ENCODE measurements at places on chromosomes 6 and 20.
A peak's percentile ranks its signal among the peaks of the same experiment; 100 is the strongest.

GRCh38 chr6:5698318-5698717 is 308.4 kb downstream of the NRN1 start:
- no peak for DNase-seq

GRCh38 chr6:158768436-158768835 is 50.7 kb downstream of the EZR start:
- DNase-seq = no peak

DNA sequence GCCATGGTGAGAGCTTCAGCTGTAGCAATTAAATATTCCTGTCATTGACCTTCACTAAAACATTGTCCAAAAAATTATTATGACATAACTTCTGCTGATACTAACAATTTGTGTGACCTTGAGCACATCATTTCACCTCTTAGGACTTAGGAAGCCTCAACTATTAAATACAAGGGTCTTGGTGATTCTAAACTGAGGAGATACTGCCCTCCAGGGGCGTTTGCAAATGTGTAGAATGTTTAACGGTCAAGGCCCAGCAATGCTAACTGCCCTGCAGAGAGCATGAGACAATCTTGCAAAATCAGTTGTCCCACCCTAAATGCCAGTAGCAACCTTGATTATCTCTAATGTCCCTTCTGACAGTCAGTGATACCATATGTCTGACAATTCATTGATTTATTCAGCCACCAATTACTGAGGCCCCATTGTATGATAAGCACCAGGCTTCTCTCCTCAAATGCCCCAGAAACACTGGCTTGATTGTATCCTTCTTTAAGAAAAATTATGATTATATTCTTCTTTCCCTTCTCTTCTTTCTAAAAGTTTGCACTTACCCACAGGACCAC is 284.1 kb upstream of the PLN start:
- peak; percentile 76 for DNase-seq

DNA sequence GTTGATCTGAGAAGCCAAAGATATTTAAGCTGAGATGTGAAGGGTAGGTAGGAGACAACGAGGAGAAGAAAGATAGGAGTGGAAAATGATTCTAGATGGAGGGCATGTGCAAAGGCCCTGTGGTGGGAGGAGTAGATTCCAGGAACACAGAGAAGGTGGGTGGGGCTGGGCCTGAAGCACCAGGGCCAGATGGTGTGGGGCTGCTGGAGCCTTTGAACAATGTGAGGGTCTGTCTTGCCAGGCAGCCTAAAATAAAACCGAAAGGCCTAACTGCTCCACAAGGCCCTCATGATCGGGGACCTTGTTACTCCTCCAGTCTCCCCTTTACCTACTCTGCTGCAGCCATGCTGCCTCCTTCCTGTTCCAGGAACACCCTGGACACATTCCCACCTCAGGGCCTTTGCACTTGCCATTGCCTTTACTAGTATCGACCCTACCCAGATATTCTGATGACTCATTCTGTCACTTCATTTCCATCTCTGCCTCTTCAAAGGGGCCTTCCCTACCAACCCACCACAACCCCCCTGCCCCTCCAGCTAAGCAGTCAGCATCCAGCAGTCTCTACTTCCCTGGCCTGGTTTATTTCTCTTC is 20.0 kb downstream of the FAM110A start:
- DNase-seq = no peak

DNA sequence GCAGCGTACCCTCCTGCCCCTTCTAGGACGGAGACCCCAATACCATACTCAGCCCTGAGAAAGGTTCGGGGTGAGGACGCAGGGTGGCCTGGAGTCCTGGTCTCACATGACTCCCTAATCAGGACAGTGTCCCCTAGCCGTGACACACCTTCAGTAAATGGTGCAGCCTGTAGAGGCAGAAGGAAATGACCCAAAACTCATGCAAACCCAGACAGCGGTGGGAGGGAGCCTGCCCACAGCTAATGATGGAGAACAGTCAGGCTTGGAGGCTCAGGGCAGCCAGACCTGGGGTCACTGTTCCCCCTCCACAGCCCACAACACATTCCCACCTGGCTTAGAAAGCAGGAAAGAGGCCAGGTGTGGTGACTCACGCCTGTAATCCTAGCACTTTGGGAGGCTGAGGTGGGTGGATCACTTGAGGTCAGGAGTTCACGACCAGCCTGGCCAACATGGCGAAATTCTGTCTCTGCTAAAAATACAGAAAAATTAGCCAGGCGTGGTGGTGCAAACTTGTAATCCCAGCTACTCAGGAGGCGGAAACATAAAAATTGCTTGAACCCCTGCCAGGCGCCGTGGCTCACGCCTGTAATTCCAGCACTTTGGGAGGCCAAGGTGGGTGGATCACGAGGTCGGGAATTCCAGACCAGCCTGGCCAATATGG is 8.8 kb upstream of the HMGA1 start:
- DNase-seq = no peak

DNA sequence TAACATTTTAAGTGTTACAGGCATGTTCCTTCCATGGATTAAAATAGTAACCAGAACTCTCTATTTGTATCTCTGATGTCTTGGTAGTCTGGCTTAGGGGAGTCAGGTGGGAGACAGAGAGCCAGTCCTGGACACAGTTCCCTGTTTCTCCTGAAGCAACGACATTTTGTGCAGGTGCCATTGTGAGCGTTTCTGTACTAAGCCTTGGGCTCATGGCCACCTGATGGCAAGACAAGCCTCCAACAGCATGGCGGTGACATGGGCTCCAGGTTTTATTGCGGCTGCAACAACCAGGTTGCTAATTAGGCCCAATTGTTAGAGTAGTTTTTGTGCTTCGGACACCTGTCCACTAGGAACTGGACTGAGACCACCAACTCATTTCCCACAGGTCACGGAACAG is 105.3 kb downstream of the PRDM13 start:
- no peak for DNase-seq

GRCh38 chr6:24802271-24803059 is 3.7 kb upstream of the ARMH2 start:
- no peak for DNase-seq

- DNase-seq = no peak
These were observed 72.7 kb downstream of the QRSL1 start for GRCh38 chr6:106702046-106702445.

- no peak for DNase-seq
These were observed 93.7 kb downstream of the TULP4 start for GRCh38 chr6:158405933-158406332.

- DNase-seq = no peak
These were observed 117.6 kb upstream of the ADGRF1 start for GRCh38 chr6:47159763-47160162.

DNA sequence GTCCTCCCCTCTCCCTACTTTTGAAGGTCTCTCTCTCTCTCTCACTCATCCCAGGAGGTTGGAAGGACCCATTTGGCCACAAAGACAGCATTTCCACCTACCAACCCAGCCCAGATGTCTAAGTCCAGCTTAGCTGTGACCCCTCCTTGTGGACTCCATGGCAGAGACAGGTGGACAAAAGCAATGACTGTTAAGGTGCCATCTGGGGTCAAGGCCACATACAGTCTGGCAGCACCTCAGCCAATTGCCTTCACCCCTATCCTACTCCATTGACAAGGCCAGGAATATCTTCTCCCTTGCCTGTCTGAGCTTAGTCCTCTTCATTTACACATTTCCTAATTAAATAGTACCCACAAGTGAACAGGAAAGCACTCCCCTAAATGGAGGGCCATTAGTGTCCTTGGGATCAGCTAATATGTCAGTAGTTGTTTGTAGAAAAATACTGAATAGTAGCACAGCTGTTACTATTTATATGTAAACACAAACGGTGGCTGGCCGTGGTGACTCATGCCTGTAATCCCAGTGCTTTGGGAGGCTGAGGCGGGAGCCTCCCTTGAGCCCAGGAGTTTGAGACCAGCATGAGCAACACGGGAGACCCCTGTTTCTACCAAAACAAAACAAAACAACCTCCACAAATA is 28.8 kb downstream of the GCM1 start:
- peak; percentile 64 for DNase-seq

- no peak for DNase-seq
These were observed 65.8 kb downstream of the BANF2 start for GRCh38 chr20:17765584-17765983.

GRCh38 chr20:38537176-38537575 is 43.8 kb upstream of the ADIG start:
- no peak for DNase-seq

DNA sequence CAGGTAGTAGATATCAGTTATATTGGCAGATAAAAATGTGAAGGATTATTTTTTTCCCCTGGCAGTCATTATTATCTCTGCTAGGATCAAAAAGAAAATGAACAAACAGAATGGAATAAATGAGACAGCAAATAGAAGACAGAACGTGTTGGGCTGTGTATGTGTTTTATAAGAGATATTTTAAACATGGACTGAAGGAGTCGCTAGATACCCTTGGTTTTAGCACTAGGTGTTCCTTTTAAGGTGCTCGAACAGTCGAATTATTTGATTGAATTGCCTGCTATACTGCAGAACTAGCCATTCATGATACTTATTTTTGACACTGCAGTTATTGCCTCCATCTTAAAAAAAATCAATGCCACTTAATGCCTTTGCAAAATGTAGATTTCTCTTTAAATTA is 3.7 kb downstream of the GRIK2 start:
- peak; percentile 81 for DNase-seq

DNA sequence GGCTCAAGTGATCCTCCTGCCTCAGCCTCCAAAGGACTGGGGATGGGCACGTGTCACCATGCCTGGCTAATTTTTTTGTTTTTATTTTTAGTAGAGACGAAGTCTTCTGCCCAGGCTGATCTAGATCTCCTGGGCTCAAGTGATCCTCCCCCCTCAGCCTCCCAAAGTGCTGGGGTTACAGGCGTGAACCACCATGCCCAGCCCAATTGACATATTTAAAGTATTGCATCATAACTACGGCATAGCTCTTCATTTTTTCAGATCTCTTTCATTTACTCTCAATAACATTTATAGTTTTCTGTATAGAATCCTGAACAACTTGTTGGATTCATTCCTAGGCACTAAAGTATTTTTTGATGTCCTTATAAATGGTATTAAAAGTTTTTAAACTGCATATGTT is 13.0 kb downstream of the SERPINB1 start:
- DNase-seq = no peak

GRCh38 chr20:31801508-31801907 is 17.6 kb upstream of the MYLK2 start:
- DNase-seq = no peak

DNA sequence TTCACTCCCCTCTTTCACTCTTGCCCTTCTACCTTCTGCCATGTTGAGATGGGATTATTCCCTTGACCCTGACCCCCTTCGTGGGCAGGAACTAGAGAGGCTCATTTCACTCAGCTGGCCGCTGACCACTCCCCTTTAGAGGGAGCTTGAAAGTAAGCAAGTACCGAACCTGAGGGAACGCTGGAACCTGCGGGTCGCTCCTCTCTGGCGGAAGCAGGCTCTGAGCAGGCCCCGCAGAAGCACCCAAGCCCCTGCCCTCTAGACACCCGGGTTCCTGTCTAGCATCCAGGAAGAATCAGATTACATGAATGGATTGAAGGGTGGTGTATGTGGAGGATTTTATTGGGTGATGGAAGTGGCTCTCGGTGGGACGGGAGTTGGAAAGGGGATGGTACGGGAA is 11.9 kb upstream of the MYCT1 start:
- peak; percentile 17 for DNase-seq

GRCh38 chr6:67175101-67175500 is 1460.0 kb upstream of the ADGRB3 start:
- no peak for DNase-seq

DNA sequence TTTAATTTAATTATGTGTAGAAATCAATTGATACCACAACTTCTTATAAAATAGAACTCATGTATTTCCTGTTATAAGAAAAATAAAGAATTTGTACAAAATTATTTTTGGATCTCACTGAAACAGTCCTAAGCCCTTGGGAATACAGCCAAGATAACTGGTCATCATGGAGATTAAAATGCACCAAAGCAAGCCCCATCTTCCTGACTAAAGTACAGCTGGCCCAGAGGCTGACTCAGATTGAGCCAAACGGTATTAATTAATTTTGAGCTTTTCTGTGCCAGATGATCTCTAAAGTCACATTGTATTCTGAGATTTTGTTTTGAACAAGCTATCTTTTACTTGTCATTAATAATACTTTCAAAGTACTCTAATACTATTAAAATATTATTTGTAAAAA is 978.5 kb downstream of the TBC1D32 start:
- no peak for DNase-seq

GRCh38 chr6:73901311-73901710 is 205.3 kb downstream of the CD109 start:
- DNase-seq = no peak

- no peak for DNase-seq
These were observed 669.0 kb upstream of the EYS start for GRCh38 chr6:66376001-66376400.

DNA sequence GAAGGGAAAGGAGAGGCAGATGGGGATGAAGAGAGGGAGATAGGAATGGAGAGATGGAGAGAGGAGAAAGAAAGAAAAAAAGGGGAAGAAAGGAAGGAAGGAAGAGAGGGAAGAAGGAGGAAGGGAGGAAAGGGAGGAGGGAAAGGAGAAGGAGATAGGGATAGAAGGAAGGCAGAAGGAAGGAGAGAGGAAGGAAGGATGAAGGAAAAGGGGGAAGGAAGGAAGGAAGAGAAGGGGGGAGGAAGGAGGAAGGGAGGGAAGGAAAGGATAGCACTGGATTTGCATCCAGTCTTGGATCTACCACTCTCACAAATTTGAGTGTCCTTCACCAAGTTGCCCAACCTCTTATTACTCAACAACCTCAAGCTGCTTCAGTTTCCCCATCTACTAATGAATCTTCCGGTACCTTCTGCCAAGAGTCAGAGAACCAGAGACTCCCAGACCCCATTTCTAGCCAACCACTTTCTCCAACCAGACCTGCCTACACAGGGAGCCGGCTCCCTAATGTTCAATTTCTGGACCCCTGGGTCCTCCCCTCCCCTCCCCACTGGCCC is 79.7 kb upstream of the FOXP4 start:
- no peak for DNase-seq

- peak; percentile 80 for DNase-seq
These were observed 16.2 kb upstream of the CLDN20 start for GRCh38 chr6:155247618-155248007.

- no peak for DNase-seq
These were observed 103.4 kb upstream of the CCN2 start for GRCh38 chr6:132054525-132054924.

GRCh38 chr6:39901670-39902069 is 32.6 kb downstream of the MOCS1 start:
- no peak for DNase-seq

GRCh38 chr20:61161726-61162390 is 90.2 kb upstream of the CDH4 start:
- no peak for DNase-seq

DNA sequence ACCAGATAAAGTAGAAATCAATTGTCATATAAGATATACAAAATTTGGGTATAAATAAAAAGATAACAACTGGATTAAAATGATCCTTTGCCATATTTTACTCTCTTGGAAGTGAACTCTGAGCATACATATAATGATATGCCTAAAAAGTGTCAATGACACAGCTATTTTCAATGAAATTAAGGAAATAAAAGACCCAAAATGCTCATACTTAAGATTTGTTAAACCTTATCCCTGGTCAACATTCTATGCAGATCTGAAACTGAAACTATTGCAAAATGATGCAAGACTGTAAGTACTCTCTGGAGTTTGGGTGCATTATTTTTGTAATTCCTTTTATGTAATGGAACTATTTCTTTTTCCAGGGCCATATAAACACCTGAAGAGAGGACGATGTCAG is 119.0 kb upstream of the SGK1 start:
- DNase-seq = no peak
